HFF-Myc (cell line): ENCODE measurements at places on chromosomes 2 and 18.

GRCh38 chr2:4628998-4629501, 925.7 kb downstream of the DCDC2C start:
- DNase-seq = no peak

GRCh38 chr2:151833984-151834383, 5.8 kb upstream of the ARL5A start:
- no peak for DNase-seq

- no peak for DNase-seq
Observed at GRCh38 chr2:13003500-13003899, 286.8 kb downstream of the TRIB2 start.

DNA sequence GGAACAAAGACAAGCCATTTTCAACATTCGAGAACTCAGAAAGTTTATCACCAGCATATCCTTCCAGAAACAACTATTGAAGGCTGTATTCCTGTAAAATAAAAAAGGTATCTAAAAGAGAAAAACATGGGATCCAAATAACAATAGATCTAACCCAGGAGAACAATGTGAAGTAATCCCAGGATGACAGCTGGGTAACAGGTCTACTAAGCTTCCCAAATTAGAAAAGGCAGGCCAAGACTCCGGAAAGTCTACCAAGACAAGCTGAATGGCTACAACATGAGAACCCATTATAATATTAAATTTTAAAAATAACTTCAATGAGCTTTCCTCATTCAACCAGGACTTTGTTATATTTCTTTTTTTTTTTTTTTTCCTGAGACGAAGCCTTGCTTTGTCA, 6.5 kb downstream of the PIAS2 start:
- no peak for DNase-seq

- DNase-seq = no peak
Observed at GRCh38 chr2:139201516-139201915, 421.3 kb upstream of the NXPH2 start.

- no peak for DNase-seq
Observed at GRCh38 chr2:70645733-70646419, 92.2 kb upstream of the TGFA start.

- DNase-seq = no peak
Observed at GRCh38 chr2:74226648-74227213, 28.3 kb downstream of the MTHFD2 start.

DNA sequence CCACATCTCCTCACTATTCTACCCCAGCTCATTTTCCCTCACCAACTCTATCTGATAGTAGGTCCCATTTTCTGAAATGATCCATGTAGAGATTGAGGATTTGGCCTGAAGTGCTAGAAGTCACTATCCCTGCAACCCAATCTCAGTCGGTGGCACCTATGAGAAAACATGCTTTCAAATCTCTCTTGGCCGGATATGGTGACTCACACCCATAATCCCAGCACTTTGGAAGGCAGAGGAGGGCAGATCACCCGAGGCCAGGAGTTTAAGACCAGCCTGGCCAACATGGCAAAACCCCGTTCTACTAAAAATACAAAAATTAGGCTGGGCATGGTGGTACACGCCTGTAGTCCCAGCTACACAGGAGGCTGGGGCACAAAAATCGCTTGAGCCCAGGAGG, 19.1 kb upstream of the MARCHF4 start:
- DNase-seq = no peak

DNA sequence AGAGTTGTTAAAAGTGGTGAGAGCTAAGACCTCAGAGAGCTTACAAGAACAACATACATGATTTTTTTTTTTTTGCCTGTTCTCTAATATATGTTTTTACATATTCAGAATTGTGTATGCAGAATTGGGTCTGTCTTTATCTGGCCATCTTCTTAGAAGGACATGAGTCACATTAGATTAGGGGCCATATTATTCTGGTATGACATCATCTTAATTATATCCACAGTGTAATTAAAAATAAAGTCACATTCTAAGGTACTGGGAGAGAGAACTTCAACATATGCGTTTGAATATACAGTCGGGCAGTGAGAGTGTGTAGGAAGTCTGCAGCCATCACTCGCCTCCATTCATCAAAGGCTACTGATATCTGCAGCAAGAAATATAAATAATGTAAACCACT, 88.3 kb downstream of the DSC3 start:
- no peak for DNase-seq

GRCh38 chr2:39787950-39788349, 8.9 kb upstream of the THUMPD2 start:
- DNase-seq = no peak

DNA sequence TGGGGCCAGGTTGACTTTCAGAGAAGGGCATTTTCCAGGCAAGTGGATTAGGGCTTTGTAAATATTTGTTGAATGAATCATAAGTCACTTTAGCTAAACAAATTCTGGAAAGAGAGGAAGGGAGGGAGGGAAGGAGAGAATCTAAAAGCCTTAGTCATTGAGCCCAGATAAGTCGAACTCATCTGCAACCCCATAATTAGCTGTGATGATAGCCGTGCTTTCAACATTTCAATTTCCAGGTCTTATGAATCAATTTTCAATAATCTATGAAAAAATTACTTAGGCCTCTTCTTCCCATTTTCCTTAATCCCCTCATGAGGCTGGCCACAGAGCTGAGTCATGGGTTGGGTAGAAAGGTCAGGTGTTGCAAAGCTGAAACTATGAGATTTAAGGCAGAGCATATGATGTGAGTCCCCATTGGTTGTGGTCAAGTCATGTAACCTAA, 111.9 kb upstream of the MAPRE2 start:
- peak; percentile 65 for DNase-seq

GRCh38 chr18:48765053-48765452, 185.7 kb downstream of the SMAD7 start:
- DNase-seq = no peak

GRCh38 chr2:39535636-39536185, 98.6 kb upstream of the MAP4K3 start:
- DNase-seq = no peak

- no peak for DNase-seq
Observed at GRCh38 chr18:54086046-54086802, 138.2 kb downstream of the MBD2 start.

DNA sequence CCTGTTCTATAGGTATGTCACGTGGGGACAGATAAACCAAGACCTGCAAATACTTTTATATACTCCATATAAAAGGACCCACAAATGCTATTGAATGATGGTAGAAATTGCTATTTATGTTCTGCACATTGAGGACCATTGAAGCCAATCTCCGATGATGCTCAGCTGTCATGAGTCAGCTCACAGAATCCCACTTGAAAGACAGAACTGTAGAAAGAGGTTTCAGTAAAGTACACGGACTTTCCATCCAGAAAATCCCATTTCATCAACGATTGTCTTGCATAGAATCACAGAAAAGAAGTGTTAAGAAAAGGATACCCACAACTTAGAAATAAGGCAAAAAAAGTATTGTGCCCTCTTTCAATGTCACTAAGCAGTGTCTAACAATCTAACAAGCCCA, 169.0 kb upstream of the COPS8 start:
- no peak for DNase-seq

DNA sequence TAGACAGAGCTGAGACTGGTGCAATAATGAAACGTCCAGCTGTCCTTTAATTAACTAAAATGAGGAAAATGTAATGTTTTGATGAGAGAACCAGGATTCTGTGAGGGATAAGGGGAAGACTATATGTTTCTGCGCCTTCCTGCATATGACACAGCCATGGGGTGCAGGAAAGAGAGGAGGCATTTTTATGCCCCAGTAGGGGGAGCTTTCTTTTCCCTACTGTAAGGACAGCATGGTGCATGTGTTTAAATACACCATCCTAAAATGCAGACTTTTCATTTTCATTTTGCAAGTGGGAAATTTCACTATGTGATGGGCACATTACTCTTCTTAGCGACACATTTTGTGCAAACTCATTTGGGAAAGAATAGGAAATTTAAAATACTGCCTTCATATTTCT, 446.1 kb downstream of the ARHGAP15 start:
- no peak for DNase-seq

GRCh38 chr18:74234326-74235171, 57.2 kb downstream of the CYB5A start:
- no peak for DNase-seq

DNA sequence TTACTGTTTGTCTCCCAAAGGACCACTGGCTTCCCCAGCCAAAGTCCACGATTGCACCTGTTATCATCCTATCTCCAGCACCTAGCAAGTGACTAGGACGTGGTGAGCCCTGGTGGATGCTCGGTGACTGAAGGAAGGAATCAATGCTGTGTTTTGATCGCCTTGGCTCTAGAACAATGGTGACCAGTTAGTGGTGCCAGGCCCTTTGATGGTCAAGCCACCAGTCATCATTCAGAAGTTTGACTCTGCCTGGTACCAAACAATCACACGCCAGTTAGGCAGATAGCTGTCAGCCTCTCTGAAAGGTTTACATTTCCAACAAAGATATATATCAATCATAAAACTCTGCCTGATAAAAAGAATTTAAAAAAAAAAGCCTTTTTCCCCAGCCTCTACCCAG, 244.1 kb downstream of the SH3BP4 start:
- DNase-seq = no peak

DNA sequence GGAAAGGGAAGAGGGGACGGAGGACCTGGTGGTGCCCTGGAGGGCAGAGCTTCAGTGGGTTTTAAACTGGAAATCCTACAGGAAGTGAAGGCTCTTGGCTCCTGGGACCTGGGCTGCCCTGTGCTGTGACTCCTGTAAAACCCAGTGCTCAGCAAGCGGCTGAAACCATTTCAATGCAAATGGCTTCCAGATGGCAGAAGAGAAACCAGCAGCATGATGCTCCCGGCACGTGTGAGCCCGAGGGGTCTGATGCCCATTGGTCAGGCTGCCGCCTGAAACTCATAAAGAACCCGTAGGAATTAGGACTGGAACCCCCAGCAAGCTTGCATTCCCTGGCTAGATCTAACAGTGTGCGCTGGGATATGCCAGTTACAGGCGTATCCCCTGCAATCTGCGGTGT, 109.2 kb upstream of the THOC1 start:
- DNase-seq = peak; percentile 72

GRCh38 chr2:165494573-165494972, 25.1 kb downstream of the CSRNP3 start:
- no peak for DNase-seq

DNA sequence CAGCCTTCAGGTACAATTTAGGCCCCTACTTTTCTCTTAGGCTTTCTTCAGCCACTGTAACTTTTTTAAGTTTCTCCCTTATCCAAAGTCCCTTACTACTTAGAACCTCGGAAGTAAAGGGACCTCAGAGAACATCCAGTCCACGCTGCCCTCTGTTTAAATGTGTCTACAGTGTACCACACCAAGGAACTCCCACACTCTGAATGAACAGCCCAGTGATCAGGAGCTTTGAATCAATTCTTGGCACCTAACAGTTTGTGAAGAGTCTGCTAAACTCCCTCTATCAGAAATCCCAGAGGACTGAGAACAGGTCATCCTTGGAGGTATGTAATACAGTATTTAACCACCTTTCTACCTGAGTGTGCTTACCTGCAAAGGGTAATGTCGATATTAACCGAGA, 11.6 kb upstream of the MALT1 start:
- no peak for DNase-seq

GRCh38 chr2:238920053-238920452, 72.2 kb downstream of the TWIST2 start:
- DNase-seq = no peak

DNA sequence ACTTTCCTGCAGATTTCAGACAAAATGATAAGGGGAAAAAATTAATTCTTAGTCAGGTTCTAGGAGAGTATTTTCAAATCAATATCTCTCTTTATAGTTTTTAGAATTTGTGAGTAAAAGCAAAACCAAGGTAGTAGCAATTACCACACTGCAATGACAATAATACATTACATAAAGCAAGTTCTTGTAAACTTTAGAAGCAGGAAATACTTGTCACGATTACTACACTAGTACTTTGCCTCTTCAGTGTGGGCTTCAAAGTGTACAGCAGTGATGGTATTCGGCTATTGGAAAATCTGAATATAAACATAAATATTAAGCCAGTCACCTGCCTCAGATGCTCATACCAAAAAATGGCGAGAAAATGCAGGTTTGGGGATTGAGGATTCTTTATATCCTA, 81.0 kb downstream of the ALPK2 start:
- no peak for DNase-seq

- DNase-seq = no peak
Observed at GRCh38 chr2:241762933-241763369, 13.7 kb upstream of the GAL3ST2 start.

DNA sequence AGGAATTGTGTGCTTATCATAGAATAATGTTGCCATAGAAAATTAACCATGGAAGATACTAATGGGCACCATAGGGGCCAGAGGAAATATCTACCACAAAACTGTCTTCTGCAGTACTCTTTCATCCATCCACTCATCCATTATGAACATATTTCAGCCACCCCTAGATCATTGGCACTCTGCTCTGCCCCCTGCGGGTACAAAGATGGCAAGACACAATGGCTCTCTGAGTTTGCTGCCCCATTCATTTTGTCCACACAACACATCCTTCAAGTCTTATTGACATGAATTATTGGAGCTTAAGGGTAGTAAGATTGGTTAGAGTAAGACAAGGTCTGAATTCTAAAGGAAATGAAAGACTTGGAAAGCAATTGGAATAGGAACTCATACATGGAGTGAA, 1224.7 kb upstream of the CELF4 start:
- no peak for DNase-seq

- no peak for DNase-seq
Observed at GRCh38 chr18:42635378-42636048, 480.0 kb downstream of the RIT2 start.

DNA sequence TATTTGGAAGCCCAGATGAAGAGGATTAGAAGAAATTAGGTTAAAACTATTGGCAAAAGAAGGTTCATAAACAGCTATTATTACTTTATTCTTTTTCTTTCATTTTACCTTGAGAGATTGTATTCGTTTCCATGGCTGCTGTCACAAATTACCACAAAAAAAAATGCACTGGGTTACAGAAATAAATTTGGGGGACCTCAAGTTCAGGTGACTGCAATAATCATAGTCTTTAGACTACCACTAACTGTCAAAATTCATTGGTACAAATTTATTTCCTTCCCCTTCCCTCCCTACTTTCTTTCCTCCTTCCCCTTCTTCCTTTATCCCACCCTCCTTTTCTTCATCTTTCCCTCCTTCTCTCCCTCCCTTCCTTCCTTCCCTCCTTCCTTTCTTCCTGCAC, 217.8 kb upstream of the PIK3C3 start:
- DNase-seq = no peak

DNA sequence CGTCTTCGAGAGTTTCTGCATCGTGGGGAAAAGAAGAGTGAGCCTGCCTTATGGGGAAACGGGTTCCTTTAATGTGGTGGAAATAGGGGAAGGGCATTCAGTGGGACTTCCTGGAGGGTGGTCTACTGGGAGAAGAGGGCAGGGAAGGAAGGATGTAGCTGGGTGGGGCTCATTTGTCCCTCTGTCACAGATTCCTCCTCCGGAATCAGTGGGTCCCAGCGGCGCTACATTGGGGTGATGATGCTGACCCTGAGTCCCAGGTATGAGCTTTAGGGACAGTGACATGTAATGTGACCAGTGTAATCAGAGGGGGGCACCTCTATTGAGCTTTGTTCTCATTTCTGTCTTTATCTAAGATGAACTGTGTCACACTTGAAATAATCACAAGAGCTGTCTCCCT, 1.9 kb downstream of the HTRA2 start:
- DNase-seq = no peak

GRCh38 chr2:113138428-113139322, 11.3 kb downstream of the IL1RN start:
- DNase-seq = peak; percentile 71

GRCh38 chr2:12120281-12121150, 374.1 kb downstream of the LPIN1 start:
- DNase-seq = peak; percentile 36

- DNase-seq = no peak
Observed at GRCh38 chr2:122530814-122531213, 775.4 kb downstream of the TSN start.
